ENCODE measurements at places on chromosomes 11 and 22.

DNA sequence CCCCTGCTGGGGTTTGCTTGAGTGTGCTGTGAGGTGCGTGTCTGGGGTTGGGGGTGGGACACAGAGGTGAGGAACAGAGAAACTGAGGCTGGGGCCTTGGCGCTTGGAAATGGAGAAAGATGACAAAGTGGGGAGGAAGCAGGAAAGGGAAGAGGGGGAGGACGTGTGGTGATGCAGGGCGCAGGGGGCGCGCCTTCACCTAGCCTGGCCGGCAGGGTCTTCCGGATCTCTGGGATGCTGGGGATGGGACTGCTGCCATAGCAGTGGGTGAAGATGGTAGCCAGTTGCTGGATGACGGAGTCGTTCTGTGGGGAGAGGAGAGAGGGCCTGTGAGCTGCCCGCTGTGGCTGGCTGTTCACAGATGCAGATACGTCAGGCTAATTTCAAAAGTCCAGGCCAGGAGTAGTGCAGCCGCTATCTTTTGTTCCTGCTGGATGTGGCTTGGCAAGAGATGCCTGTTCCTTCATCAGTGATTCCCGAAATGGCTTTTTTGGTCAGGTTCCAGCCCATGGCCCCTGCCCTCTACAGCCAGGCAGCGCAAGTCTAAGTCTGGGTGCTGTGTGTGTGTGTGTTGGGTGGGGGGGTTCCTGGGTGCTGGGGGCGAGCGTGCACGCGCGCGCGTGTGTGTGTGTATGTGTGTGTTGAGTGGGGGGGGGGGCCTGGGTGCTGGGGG lies 54.8 kb downstream of the NAT10 start:
- DNase-seq = no peak

GRCh38 chr11:27028561-27028965 lies 12.1 kb upstream of the BBOX1 start:
- DNase-seq = no peak

DNA sequence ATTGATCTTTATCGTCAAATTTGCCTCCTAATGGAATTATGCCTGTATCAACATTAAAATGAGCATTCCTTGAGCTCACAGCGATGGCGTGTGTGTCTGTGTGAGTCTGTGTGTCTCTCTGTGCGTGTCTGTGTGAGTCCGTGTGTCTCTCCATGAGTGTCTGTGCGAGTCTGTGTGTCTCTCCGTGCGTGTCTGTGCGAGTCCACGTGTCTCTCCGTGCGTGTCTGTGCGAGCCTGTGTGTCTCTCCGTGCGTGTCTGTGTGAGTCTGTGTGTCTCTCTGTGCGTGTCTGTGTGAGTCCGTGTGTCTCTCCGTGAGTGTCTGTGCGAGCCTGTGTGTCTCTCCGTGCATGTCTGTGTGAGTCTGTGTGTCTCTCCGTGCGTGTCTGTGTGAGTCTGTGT lies 326.5 kb upstream of the B3GAT1 start:
- no peak for DNase-seq

DNA sequence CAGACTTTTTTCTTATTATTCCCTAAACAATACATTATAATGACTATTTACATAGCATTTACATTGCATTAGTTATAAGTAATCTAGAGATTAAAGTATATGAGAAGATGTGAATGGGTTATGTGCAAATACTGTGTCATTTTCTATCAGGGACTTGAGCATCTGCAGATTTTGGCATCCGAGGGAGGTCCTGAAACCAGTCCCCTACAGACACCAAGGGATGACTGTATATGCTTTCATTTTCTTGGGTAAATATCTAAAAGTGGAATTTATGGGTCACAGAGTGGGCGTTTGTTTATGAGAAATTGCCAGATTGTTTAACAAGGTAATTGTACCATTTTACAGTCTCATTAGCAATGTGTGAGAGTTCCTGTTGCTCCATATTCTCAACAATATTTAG lies 454.5 kb upstream of the API5 start:
- no peak for DNase-seq
